ENCODE measurements at places on chromosomes 6 and 20.

DNA sequence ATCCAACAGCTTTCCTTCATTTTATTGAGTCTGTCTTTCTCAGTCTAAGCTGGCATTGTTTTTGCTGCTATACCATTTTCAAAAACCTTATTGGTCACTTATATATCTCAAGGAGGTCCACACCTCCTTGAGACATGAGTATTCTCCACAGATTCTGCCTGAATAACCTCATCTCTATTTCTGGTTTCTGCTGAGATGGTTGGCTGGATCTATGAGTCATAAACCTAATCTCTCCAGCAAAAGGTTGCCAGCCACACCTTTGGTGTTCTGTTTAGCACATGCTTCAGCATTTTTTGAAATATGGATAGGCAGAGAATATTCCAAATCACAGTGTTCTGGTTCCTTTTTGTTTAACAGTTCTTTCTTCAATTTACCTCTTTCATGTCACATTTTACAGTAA lies 40.8 kb upstream of the TMEM244 start:
- no peak for DNase-seq

DNA sequence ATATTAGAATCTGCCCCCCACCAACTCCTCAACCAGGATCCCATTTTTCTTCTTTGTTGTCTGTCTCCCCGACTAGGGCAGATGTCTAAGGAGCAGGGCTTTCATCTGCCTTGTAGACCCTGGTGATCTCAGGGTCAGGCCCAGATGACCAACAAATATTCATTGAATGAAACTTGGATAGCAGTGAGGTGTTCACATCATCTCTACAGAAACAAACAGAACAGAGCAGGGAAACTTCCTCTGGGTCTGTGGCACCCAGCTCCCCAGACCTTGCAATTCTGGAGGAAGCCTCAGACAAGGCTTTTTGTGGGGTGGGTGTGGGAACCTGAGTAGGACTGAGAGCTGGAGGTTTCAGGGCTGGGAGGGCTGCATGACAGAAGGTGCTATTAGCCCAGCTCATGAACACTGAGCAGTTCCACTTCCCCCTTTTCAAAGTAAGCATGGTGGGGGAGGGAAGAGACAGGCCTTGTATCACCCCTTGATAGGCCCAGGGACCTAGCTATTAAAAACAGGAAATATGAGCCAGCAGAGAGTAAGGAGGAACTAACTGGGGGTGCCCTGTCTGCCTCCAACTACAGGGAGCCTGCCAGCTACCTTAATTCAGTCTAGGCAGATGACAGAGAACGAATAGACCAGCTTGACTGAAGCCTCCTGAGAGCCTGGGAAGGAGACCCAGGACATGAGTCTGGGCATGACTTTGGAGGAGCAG lies 37.3 kb upstream of the TOP1 start:
- DNase-seq, result no peak

GRCh38 chr6:36129941-36130666 lies at the start of gene MAPK13:
TSS of gene MAPK13 (plus strand) at chr6:36130513. CDS start at chr6:36130583, 70 bp downstream.
- peak; percentile 82 for DNase-seq

DNA sequence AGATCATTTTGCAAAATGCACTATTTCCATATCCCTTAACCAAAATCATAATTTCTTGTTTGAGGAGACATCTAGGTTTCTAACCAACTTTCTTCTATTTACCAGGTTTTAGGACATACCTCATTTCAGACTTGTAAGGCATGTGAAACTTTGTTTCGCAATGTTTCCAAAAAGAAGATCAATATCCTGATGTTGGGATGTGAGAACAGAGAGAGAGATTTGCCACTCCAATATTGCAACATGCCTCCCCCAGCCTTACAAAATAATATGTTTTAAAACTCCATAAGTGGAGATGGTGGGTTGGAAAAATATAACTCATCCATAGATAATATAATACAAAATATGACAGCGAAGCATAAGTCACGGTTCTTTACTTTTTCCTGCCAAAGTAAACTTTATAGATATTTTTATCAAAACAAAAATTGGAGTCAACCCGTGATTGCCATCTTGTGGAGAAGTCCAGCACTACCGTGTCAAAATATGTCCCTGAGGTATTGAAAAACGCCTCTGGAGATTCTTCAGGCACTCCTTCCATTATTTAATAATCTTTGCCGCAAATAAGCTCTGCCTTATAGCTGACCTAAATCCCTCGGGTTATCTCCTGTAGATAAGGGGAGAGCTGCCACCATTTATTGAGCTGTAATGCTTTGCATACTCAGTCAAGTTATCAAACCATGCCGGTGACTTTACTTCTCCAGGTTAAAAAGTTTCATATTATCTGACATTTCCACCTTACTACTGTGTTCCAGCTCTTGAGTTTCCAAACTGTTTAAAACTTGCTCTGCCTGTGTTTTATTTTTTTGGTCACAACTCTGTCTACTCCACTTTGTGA lies 534.2 kb downstream of the HACE1 start:
- DNase-seq, result no peak

- peak; percentile 93 for DNase-seq
Measured at GRCh38 chr20:44979090-44979621, 12.8 kb downstream of the STK4 start.

GRCh38 chr6:83429857-83430610 lies 817 bp downstream of the ME1 start:
- DNase-seq, result no peak

DNA sequence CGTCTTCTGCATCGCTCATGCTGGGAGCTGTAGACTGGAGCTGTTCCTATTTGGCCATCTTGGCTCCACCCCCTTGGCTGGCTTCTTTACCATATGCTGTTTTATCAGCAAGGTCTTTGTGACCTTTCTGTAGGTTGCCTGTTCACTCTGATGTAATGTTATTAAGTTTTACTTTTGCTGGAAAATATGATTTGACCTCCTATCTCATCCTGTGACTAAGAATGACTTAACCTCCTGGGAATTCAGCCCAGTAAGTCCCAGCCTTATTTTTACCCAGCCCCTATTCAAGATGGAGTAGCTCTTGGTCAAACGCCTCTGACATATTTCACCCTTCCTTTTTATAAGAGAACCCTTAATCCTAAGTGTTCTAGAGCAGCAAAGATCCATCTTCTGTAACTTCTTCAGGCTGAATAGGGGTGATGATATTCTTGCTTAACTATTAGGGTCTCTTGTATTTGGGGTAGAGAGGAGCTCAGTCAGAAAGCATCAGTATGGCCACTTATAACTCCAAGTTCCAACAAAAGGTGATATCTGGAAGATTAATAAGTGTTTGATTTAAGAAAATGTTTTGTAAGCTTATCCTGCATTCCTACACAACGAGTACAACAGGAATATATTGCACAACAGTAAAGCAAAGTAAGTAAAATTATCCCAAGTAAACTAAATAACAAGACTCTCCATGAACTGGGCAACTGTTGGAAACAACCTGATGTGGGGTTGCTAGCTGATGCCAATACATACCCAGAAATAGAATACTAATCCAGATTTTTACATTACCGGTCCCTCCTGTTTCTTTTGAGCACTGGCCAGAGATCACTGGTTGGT lies 23.1 kb upstream of the HMGN3 start:
- no peak for DNase-seq

GRCh38 chr20:57435498-57436222 lies 44.5 kb downstream of the RBM38 start:
- DNase-seq, result peak; percentile 71

DNA sequence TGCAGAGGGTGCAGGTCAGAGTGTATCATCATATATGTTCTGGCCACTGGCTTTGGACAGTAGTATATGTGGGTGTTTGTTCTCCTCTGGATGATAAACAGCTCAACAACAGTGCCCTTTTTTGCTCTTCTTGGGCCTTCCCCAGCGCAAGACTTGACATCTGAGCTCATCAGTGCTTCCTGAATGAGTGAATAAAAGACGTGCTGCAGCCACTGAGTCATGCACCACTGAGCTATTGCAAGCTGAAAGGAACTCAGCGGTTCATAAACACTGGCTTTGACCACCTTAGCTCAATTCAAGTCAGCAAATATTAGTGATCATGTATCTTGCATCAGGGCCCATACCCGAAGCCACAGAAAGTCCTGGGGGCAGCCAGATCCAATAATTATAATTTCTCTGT lies 105.3 kb upstream of the KCNG1 start:
- DNase-seq, result peak; percentile 59

DNA sequence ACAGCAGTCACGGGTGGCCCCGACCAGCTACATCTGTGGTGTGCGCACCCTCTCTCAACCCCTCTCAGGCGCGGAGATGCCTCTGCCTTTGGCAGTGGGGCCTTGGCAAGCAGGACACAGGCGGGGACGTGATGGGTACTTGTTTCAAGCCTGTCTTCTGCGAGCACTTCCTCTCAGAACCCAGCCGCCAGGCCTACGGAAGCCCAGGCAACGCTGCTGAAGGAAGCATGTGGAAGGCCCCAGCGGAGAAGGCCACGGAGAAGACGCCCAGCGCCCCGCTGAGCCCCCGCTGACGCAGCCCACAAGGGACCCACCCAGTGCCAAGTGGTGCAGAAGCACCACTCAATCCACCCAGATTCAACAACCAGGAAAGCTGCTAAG lies 13.0 kb downstream of the SERPINB6 start:
- no peak for DNase-seq

DNA sequence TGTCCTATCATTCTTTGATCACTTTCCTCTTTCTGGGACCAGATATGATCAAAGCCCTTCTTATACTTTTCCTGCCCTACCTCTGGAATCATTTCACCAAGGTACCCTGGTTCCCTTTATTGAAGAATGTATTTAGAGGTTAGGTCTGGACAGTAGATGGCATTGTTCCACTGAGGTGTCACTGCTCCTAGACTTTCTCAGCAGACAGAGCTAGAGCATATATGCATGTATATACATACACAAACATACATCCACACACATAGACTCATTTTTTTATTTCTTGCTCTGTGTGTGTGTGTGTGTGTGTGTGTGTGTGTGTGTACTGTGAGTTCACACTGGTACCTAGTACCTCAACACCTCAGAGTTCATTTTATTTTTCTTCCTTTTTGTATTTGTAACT lies 40.9 kb downstream of the PTPRA start:
- DNase-seq, result no peak

GRCh38 chr6:82364087-82365015 lies 734 bp downstream of the TPBG start:
- DNase-seq, result peak; percentile 61

GRCh38 chr6:63634630-63635029 lies 972 bp upstream of the PHF3 start:
- DNase-seq, result no peak

DNA sequence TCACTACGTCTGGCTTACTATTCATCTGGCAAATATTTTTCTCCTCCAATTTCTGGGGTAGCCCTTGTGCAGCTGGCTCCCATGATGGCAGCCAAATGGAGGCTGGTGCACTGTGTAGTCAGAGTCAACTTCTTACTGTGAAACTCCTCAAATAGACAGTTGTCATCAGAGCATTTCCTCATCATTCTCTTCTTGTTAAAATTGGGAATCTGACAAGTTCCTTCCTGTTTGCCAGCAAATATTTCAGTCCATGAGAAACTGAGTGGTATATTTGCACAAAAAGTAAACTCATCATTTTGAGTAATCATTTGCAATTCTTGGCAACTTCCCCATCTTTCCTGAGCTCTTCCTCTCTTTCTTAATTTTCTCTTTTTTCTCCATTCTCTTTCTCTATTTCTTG lies 394.9 kb upstream of the RGS17 start:
- no peak for DNase-seq

- DNase-seq, result no peak
Measured at GRCh38 chr6:138577151-138577915, 78.0 kb upstream of the NHSL1 start.

DNA sequence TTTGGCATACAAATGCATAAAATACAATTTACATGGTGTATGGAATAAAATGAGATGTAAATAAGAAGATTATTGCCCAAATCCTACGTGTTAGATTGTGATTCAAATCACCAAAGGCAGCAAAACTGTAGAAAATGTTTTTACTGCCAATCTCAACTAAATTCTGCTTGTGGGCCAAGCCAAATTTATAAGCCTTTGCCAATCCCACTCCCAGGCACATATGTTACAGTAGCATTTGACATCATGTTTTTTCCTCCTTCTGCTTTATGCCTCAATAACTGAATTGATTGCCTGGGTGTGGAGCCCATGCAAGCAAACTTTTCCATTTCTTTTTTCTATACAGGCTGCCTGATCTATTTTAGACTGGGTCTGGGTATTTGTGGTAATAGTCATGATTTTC lies 36.3 kb upstream of the LRRC1 start:
- no peak for DNase-seq

- no peak for DNase-seq
Measured at GRCh38 chr20:6086868-6087267, 33.0 kb upstream of the LRRN4 start.

All from activated CD4-positive, alpha-beta T cell treated with anti-CD3 and anti-CD28 coated beads, Interleukin-2, amount 10 ng/mL, durations not matched to agents 24 days and 14 days (primary cell).